ENCODE measurements at places on chromosomes 5 and 9.
A peak's percentile ranks its signal among the peaks of the same experiment; 100 is the strongest.

DNA sequence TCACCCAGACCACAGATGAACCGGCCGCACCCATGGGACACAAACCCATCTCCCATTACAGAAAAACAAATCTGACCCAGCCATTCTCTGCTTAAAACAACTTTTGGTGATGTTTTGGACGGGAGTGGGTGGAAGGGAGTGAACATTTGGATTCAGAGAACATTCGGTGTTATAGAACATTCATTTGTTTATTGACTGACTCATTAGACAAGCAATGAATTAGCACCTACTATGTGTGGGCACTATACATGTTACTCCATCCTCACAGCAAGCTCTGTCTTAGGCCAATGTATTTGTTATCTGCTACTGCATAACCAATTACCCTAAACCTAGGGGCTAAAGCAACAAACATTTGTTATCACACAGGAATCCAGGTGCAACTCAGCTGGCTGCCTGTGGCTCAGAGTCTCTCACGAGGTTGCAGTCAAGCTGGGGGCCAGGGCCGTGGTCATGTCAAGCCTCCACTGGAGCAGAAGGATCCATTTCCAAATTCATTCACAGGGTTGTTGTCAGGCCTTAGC lies 5.1 kb upstream of the ERGIC1 start:
- no peak for DNase-seq

- no peak for DNase-seq
These were observed 322.5 kb upstream of the IRX4 start for GRCh38 chr5:2205185-2205585.

- DNase-seq = no peak
These were observed 12.7 kb downstream of the STK10 start for GRCh38 chr5:172175263-172175719.

GRCh38 chr9:95510709-95511615 lies 5.8 kb downstream of the PTCH1 start:
- no peak for DNase-seq

- DNase-seq = no peak
These were observed 32.2 kb downstream of the ENTREP1 start for GRCh38 chr9:69357030-69357775.

GRCh38 chr5:61229416-61229815 lies 67.1 kb upstream of the SMIM15 start:
- DNase-seq = no peak

GRCh38 chr5:38557792-38558191 lies 1.3 kb upstream of the LIFR start:
- no peak for DNase-seq

GRCh38 chr9:120475341-120475740 lies 104.6 kb downstream of the CDK5RAP2 start:
- DNase-seq = no peak

DNA sequence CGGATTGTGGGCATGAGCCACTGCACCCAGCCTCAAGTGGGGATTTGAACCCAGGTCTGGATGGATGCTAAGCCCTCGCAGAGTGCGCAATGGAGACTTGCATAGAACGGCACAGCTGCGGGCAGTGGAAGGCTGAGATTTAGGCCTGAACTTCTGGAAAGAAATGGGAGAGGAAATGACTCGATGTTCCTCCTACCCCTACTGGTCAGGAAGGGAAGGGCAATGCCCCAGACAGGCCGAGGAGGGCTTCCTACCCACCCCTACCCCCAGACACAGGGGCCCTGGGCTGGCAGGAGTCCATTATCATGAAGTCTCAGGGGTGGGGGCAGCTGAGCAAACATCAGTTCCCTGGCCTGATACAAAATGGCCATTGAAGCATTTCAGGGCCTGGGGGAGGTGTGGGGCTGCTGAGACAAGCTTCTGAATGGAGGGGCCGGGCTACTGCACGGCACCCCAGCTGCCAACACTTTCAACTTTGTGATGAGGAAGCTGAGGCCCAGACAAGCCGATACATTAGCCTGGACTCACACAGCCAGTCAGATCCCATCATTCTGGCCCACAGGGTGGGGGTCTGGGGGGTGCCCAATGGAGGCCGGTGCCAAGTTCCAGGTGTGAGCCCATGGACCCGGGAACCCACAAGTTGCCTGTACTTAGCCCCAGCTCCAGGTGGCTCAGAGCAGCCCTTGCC lies 13.5 kb upstream of the WDR38 start:
- DNase-seq = no peak

- no peak for DNase-seq
These were observed 615 bp downstream of the ATG10 start for GRCh38 chr5:81972492-81972783.

GRCh38 chr5:148020257-148020988 lies 43.4 kb upstream of the SPINK5 start:
- no peak for DNase-seq

DNA sequence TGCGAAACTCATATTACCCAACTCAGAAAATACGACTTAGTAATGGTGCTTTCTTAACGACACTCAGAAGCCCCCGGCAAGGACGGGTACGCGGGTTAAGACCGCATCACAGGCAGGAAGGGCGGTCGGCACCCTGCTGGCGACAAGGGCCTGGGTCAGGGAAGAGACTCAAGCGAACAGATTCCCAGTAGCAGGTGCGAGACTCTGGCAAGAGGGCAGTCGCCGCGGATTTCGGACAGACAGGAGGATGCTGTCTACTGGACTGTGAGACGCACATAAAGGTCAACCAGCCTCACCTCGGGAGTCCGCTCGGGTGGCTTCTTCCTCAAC lies 398 bp downstream of the RAPGEF6 start:
- DNase-seq = peak; percentile 39

DNA sequence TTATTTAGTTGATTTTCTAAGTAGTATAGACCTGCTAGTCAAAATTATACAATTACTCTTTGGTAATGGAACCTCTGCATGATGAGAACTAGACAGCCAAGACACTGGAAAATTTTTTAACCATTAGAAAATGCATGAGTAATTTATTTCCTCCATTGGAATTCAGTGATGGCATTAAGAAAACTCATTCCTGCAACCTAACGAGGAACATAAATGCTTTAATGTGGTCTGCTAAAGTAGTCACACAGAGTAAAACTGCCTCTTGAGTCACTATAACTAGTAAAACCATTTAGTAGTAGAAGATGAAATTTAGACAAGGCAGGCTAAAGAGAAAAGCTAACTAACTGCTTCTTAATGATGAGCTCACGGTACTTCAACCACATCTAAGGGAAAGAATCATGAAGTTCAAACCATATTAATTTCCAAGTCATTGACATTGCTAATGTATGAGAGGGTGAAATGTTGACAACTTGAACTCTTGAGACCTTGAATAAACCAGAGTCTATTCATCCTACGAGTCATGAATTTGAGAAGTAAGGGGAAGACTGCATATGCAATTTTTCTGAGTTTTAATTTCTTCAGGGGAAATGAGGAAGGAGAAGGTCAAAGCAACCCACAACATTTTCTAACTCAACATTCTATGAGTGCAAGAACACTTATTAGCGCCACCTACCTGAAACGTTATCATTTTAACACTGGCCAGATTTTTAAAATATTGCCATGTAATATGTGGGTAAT lies 74.4 kb downstream of the GLIS3 start:
- no peak for DNase-seq
